ENCODE measurements at places on chromosomes 7 and 10.

GRCh38 chr10:58795560-58795959 is 282.9 kb downstream of the BICC1 start:
- DNase-seq = no peak

DNA sequence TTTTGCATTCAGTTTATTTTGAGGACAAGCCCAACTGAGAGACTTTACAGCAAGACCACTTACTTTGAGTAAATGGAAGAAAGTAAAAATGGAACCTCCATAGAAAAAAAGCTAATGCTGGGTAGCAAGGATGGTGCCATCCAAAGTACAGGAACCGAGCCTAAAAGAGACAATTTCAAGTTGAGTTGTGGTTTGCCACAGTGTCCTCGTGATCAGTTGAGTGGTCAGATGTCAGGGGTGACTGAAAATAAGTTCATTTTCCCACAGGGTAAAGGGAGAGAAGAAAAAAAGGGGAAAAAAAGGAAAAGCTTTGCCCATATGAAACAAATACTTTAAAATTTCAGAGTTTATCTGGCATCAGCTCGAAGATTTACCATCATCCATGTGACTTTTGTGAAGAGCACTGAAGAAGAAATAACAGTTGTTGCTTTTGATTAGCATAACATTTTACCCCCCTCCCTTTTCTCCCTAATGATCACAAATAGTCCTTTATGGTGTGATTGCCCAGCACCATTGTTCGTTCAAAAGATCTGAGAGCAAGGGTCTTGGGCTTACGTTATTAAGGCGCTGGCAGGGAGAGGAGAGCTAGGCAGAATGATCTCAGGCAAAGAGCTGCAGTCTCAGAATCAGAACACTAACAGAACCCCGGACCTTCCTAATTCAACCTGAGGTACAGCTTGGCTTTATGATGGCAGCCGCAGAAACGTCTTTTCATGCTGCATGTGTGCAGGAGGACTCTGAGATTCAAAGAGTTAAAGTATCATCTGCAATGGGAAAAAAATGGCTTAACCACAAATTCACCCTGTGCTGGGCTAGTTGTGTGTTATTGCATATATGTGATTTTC is 338.1 kb downstream of the RNLS start:
- no peak for DNase-seq

DNA sequence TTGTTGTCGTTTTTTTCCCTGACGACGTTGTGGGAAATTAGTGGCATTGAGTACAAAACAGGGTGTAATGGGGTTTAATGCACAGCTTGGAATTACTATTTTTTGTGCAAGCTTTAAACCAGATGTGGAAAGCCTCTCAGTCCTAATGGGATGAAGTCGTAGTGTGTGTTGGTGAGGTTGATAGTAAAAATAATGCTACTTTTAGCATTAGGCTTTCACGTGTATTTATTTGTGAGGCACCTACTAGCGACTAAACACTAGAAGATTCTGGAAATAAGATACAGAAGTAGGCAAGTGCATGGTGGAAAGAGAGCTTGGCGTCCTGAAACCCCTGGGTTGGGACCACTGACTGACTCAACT is 588 bp upstream of the ORC5 start:
- no peak for DNase-seq

- no peak for DNase-seq
These were observed 16.1 kb upstream of the NPFFR1 start for GRCh38 chr10:70299876-70300275.

- DNase-seq = no peak
These were observed 9.3 kb downstream of the MKLN1 start for GRCh38 chr7:131336956-131337355.

- DNase-seq = peak; percentile 66
These were observed 13.7 kb downstream of the CISD1 start for GRCh38 chr10:58282615-58283014.

DNA sequence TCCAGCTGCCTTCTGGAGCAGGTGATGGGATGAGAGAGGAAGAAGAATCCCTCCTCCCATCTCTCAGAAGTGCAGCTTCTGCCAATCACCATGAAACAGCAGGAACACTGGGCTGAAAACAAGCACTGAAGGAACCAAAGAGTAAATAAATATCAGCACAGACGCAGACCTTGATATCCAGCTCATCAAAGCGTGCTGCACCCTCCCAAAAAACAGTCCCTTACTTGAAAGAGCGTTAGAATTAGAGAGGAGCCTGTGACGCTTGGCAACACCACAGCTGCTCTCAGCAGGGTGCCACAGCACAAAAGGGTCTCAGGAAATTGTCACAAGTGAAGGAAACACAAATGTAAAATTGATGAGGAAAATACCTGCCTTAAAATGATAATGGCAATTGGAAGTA is 39.5 kb downstream of the KLF6 start:
- no peak for DNase-seq

DNA sequence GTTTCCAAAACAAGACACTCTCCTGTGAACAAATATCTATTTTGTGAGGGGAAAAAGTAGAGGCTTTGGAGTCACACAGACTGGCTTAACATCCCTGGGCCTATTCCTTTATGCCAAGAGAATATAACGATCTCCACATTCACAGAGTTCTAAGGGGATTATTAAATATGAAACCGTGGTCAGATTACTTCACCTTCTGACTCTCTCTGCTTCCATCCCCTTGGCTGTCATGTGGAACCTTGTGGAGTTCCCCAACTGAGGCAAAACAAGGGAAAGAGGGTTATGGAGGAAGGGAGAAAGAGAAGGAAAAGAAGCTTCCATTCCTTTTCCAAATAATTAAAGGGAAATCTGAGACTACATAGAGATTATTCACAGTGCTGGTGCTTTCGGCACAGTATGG is 55.5 kb upstream of the ATP6V0A4 start:
- no peak for DNase-seq

- DNase-seq = no peak
These were observed 7.0 kb downstream of the UMAD1 start for GRCh38 chr7:7647495-7648036.

DNA sequence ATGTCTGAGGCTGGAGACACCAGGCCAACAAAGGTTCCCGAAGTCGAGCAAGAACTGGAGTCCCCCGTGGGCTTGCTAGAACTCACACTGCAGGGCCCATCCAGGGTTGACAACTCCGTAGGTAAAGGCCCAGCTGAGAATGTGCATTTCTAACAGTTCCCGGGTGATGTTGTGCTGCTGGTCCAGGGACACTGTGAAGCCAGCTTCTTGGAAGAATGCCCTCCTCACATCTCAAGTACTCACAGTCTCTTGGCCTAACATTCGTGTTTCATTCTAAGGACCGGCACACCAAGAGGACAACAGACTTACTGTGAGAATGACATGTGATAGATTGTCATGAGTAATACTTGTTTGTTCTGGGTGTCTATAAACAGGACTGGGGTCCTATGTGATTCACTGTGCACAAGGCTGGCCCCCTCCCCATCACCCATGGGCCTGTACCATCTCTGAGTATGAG is 682.3 kb upstream of the IGFBP3 start:
- no peak for DNase-seq

- DNase-seq = no peak
These were observed 236.2 kb downstream of the DNAJB9 start for GRCh38 chr7:108805808-108806397.

- no peak for DNase-seq
These were observed 68.6 kb upstream of the SEM1 start for GRCh38 chr7:96778263-96778662.

DNA sequence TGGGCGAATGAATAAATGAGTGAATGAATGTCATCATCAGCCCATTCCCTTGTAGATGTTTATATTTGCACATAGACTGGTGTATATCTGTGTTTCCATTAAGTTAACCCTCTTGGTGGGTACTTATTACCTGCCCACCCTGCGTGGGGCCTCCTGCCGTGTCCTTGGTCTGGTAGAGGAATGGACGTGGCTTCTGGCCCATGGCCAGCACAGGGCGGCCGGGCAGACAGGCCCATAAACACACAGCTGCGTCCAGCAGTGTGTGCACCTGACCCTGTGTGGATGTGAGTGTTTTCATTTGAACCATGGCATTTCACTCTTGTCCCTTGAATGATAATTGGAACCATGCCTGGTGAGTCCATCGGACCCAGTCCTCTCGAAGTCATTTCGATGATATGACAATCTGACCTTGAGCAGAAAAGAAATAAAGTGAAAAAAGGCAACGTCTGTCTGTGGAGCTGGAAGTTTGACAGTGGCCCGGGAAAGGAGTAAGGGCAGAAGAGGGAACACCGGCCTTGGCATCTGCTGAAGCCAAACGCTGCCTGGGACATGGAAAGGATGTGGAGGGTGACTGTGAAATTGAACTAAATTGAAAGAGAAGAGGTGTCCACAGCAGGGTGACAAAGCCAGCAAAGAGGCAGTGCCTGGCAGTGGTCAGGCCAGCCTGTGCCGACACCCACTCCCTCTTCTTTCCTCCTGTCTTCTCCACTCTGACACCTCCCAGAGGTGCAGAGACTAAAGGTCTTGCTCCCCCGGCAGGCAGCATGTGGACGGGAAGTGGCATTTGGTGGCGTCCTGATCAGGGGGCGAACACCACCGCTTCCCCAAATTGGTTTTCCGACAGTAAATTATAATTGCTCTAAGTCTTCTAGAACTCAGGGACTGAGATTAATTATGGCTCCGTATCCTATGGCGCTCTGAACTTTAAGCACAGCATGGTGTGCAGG is 199.0 kb upstream of the ZMIZ1 start:
- no peak for DNase-seq

GRCh38 chr10:113987156-113987555 is 56.5 kb upstream of the ADRB1 start:
- no peak for DNase-seq

- DNase-seq = no peak
These were observed 274.7 kb upstream of the FZD8 start for GRCh38 chr10:35916791-35917190.

- no peak for DNase-seq
These were observed 25.5 kb upstream of the EZH2 start for GRCh38 chr7:148909568-148909967.

DNA sequence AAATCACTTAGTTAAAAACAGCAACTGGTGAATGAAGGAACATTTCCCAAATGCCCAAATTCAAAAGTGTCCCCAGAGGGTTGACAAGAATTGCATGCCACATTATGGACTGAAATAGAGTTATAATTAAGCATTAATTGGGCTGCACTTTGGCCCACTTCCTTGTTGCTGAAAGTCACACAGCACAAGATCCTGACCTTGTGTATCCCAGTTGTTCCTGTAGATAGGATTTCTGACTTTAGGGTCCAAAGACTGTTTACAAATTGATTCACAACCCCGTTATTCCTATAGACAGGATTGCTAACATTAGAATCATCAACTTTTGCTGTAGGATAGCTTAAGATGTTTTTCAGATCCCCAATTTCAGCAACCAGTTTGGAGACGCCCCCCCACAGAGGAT is 31.5 kb upstream of the NPFFR1 start:
- no peak for DNase-seq

- no peak for DNase-seq
These were observed 20.4 kb upstream of the ZNF488 start for GRCh38 chr10:47404446-47404845.

- DNase-seq = peak; percentile 73
These were observed 46.2 kb downstream of the FAM53B start for GRCh38 chr10:124697837-124698544.

GRCh38 chr7:27165996-27166530 is 726 bp upstream of the HOXA9 start:
- peak; percentile 33 for DNase-seq

GRCh38 chr7:34371922-34372321 is 286.1 kb upstream of the NPSR1 start:
- DNase-seq = no peak

DNA sequence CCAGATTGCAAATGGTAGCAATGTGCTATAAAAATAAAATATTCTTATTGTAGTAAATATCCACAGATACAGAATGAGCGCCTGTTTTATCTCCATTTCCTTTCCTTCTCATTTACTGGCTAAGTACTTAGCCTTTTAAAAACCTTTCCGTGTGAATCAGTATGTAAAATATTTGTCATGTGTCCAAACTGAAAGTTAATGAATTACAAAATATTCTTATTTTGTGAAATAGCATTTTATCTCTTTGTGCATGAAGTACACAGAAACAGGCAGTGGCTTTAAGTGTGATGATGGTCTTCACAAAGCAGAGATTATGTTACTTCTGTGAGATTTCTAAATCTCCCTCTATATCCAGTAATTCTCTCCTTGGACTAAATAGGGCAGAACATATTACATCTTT is 56.7 kb upstream of the KIAA1217 start:
- DNase-seq = no peak

DNA sequence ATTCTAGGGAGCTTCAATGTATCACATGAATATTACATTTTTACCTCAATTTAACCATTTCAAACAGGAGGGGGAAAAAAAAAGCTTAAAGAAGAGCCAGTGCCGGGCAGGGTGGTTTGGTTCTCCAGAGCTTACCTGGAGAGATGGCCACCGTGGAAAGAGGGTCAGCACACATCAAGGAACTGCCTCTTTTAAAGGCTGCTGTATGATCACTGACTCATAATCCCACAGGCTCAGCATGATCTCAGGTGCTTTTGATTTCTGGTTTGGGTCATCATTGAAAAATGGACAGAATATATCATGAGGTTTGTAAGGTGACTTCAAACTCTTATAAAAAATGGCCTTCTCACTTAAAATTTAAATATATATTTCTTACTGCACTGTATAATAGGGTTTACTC is 67.5 kb upstream of the MDFIC start:
- DNase-seq = no peak

DNA sequence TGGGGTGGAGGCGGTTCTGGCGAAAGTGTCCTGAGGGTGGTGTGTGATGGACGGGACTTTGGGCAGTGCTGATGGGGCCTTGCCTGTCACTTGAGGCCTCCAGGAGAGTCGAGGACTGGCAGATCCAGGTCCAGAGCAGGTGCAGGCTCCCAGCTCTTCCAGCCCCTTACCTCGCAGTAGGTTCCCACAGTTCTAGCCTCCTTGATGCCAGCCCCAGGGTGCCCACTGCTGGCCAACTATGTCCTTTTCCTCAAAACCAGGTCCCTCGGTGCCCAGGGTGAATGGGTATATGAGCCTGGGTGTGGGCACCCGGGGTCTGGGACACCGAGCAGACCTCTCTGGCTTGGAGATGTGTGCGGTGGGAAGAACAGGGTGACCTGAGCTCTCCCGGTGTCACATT is 8.3 kb downstream of the FAM20C start:
- no peak for DNase-seq

DNA sequence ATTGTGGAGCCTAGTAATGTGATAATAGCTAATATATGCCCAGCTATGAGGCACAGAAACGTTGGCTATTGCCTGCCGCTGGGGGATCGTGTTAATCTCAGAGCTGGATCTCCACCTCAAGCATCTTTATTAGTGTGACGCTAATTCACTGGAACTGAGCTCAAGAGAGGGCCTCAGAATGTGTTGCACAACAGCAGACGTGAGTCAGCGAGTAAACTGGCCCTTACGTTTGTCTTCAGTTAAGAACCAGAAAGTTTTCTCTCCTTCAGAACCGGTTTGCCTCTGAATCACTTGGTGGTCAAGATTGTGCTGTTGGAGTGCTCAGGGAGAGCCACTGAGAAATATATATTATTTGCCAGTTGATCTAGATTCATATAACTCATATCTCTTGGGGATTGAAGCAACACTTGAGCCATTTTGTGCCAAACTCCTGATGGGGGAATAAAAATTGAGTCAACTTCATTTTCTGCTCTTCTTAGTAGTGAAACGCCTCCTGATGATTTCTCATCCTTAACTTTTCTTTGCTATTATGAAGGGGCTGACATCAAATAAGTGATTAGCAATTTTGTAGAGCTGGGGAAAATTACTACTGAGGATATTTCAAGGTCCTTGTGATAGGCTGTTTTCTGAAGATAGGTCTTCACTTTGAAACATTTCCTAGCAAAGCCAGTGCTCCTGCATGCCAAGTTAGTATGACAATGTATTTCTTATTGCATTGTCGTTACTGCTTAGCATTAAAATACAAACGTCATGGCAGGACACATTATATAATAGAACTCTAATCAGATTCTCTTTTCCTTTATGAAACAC is 22.3 kb downstream of the BZW2 start:
- no peak for DNase-seq

All from B cell (primary cell).